ENCODE measurements at places on chromosomes 7 and 10.

DNA sequence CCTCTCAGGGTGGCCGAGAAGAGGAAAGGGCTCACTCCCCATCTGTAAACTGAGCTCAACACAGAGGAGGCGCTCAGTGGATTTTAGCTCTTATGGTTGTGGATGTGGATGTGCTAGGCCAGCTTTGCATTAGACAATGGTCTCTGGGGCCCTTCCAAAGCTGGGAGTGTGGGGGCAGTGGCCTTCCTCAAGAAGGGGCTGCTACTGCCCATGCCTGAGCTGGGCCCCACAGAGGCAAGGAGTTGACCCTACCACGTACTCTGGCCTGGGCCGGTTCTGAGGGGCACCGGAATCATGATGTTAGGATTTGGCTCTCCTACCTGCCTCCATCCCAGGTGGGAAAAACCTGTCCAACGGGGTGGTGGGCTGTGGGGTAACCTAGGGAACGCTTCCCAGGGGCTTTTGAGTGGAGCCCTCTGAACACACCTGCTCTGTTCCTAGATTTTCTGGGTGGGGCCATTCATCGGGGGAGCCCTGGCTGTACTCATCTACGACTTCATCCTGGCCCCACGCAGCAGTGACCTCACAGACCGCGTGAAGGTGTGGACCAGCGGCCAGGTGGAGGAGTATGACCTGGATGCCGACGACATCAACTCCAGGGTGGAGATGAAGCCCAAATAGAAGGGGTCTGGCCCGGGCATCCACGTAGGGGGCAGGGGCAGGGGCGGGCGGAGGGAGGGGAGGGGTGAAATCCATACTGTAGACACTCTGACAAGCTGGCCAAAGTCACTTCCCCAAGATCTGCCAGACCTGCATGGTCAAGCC lies 11.5 kb downstream of the AQP1 start:
- DNase-seq: no peak

DNA sequence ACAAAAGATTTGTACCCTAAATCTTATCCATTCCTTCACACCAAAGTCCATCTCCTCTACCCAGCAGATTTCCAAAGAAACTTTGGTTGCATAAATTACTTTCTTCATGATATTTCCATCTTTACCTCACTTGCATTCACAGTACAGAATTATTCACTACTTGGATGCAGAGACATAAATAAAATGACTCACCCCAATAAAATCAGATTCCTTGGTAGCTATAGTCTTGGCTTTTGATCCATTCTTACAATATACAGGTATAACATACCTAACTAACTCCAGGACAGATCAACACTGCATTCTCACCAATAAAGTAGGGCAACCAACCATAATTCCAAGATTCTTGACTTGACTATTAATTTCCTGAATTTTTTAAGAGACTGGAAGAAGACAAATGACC lies 815.1 kb downstream of the MAGI2 start:
- DNase-seq: no peak

DNA sequence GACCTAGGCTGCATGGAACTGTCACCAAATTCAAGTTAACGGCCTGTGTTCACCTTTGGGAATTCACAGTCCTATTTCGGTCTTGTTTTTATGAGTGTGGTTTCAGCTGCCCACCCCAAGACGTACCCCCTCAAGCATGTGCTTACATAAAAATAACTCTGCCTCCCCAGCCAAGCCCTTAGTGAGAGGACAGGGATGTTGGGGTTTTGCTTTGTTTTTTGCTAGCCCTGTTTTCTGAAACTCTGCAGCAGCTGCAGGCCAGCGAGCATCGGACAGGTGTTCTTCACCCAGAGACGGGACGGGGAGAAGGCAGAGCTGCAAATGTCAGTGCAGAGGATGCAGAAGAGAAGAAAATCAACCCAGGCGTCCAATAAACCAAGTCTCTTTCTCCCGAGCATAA lies 13.5 kb downstream of the CHST15 start:
- DNase-seq: no peak

DNA sequence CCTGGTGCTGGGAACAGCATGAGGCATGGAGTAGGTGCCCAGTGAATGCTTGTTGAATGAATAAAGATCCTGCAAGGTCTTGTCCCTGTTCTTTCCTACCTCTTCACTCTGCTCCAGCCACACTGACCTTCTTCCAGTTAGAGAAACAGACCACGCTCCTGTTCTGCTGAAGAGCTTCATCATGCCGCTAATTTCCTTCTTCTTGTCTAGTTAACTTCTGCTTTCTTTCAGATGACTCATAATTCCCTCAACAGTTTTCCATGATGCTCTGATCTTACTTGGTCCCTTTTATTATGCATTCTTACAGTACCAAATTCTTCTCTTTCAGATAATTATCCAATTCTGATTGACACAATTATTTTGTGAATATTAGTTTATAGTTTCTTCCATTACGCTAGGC lies 59.5 kb upstream of the C1QL3 start:
- no peak for DNase-seq

- no peak for DNase-seq
Measured at GRCh38 chr10:73759512-73760115, 15.4 kb downstream of the SEC24C start.

DNA sequence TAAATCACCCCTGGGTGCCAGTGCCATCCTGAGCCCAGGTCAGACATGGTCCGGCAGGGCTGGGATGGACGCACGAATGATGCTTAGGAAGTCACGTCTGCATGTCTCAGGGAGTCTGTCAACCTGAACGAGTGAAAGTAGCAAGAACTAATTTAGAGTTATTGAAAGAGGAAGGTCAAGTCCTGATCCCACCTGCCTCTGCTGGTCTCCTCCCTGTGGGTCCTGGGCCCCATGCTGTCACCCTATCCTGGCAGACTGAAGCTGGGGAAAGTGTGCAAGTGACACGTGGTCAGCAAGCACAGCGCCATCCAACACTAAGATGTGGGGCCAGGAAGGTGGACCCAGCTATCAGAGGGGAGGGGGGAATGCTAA lies 26.1 kb upstream of the GRID1 start:
- DNase-seq: no peak

DNA sequence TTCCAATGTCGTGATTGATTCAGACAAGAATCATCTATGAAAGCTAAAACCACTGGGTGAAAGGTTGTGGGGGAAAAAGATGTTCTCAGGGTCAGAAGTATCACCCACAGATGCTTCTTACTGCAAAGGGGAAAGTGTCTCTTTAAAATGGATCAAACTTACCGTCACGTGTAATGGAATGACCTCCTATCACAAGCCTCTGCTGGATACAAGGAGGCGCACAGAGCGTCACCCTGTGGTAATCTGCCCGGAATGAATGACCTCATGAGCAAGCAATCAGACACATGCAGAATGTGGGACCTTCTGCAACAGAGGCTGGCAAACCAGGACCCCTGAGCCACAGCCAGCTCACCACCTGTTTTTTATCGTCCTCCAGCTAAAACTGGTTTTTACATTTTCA lies 33.0 kb downstream of the WIPF3 start:
- no peak for DNase-seq

DNA sequence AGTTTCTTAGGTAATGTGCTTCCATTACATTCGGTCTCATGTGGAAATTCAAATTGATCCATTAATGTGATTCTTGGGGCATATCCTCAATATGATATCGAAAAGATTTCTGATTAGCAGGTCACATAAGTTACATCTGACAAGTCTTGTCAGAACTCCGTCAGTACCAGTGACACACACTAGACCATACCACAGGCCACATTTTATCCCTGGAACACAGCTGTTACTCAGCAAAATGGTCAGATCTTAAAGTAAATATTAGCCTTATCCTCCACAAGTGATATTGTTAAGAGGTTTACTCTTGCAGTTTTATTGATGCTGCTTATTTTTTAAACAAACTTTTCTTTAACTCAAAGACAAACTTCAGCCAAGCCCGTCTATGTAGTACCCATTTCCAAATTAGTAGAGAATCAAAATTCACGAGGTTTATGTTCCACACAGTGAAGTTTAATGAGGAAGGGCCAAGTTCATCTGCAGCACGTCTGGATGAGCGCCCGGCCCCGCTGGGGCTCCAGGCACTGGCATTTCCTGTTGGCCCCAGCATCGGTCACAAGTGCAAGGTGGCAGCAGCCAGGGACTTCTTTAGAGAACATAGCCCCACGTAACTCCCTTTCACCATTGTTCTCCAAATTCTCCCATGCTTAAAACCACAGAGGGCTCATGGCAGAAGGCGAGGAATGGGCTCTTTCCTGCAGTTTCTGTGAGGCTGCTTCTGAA lies 132.2 kb downstream of the VIPR2 start:
- no peak for DNase-seq

- no peak for DNase-seq
Measured at GRCh38 chr10:74738542-74738941, 87.9 kb upstream of the KAT6B start.

- no peak for DNase-seq
Measured at GRCh38 chr10:101643546-101643945, 51.4 kb downstream of the FBXW4 start.

- DNase-seq: no peak
Measured at GRCh38 chr7:102125127-102125596, 161.5 kb upstream of the SH2B2 start.

DNA sequence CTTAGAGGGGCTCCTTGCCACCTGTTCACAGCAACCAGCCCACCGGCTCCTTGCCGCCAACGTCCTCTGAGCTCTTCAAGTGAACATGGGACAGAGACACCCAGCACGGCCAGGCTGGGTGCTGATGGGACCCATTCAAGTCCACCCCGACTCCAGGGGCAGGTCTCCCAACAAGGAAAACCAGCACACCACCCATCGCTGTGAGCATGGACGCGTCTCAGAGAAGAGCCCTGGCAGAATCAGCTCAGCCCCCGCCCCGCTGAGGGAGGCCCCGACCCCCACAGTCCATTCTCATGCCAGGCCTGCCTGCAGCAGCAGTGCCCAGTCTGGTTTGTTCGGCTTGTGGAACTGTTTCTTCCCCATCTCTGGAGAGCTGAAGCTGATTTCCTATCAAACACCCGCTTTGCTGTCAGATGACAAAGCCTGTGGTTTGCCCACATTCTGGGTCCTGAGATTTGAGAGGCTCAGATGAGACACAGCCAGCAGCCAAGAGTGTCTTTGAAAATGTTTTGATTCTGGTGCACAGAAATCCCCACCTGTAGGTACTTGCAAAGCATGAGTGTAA lies 216.6 kb downstream of the ZMYND11 start:
- DNase-seq: no peak

DNA sequence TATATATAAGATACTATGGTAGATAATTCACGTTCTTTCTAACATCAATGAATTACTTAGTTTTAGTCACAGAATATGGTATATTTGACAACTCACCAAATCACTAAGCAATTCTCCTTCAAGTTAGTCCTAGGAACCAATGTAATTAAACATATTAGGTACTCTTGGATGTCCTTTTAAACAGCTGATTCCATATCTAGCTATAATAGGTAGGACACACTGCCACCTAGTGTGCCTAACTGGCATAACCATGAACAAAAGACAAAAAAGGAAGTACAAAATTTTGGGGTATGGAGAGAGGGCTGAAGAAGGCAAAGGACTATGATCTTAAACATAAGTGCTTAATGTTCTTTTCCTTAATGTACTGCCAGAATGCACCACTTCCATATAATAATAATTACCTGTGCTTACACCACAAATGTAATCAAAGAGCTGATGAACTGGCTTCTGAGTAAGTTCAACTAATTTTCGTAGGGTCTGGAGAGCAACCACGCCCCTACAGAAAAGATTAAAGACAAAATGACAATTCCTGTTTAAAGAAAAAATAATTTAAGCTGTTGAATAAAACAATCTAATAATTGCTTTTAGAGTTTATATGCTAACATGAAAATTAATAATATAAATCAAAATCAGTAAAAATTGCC lies 28.7 kb downstream of the PNPLA8 start:
- DNase-seq: peak; percentile 24

- no peak for DNase-seq
Measured at GRCh38 chr10:100894033-100894432, 18.7 kb upstream of the SLF2 start.

DNA sequence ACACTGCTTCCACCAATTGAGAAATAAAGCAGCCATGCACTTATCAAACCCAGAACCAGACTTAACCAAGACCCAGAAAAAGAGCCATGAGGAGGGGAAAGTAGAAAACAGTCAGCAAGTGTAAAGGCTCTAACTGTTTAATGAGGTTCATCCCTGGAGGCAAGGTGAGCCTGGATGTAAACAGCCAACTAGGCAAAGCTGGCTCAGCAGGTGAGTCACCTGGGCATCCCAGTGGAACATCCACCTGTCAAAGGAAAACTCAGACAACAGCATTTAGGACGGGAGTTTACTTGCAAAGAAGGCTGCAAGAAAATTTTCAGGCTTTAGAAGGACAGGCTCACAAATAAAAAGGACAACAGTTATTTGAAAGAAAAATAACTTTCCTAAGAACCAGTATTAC lies 153.0 kb downstream of the SNX13 start:
- DNase-seq: no peak

DNA sequence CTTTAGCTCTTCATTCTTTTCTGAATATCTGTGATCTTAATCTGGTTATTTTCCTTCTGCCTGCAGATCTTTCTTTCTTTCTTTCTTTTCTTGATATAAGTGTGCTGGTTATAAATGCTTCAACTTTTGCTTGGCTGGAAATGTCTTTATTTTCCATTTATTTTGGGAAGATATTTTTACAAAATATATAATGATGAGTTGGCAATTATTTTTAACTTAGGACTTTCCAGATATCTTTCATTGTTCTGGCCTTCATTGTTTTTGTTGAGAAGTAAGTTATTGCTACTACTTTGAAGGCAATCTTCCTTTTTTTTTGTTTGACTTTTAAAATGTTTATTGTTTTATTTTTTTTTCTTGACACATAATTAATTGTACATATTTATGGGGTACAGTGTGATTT lies 75.3 kb downstream of the ZNF503 start:
- no peak for DNase-seq

DNA sequence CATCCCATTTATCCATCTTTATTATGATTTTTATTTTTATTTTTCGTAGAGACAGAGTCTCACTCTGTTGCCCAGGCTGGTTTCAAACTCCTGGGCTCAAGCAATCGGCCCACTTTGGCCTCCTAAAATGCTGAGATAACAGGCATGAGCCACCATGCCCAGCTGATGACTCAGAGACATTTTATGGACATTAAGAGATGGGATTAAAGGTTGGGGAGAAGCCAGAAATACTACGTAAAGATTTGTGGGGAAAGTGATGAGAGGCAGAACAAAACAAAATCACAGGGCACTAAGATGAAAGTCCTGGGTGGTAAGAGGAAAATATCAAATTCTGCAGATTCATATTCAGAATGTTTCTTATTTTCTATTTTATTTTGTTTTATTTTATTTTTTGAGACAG lies 7.6 kb downstream of the WNT8B start:
- no peak for DNase-seq

GRCh38 chr7:146755585-146755984 lies 639.0 kb downstream of the CNTNAP2 start:
- DNase-seq: no peak

GRCh38 chr7:39709768-39710311 lies 86.5 kb downstream of the RALA start:
- DNase-seq: no peak

- DNase-seq: no peak
Measured at GRCh38 chr7:76281006-76281705, 21.3 kb upstream of the HSPB1 start.

GRCh38 chr7:117110480-117111315 lies 157.4 kb downstream of the ST7 start:
- DNase-seq: peak; percentile 42
